ENCODE measurements at places on chromosomes 5 and 9. TPM values are rescaled to one million over a fixed set of nuclear protein-coding genes. Genes with fewer than 3 reads are reported as not detected.

FAM13B gene
- 12.8 TPM for total RNA-seq

LIX1 gene
- not detected for total RNA-seq

OMD gene
- not detected for total RNA-seq

QRFP gene
- total RNA-seq: not detected
